Erythroblast (primary cell): ENCODE measurements at places on chromosomes 3 and 15.

GRCh38 chr3:166307756-166308350, 470.6 kb upstream of the BCHE start:
- DNase-seq: no peak

GRCh38 chr15:78225783-78226541, 8.4 kb downstream of the ACSBG1 start:
- DNase-seq: no peak

DNA sequence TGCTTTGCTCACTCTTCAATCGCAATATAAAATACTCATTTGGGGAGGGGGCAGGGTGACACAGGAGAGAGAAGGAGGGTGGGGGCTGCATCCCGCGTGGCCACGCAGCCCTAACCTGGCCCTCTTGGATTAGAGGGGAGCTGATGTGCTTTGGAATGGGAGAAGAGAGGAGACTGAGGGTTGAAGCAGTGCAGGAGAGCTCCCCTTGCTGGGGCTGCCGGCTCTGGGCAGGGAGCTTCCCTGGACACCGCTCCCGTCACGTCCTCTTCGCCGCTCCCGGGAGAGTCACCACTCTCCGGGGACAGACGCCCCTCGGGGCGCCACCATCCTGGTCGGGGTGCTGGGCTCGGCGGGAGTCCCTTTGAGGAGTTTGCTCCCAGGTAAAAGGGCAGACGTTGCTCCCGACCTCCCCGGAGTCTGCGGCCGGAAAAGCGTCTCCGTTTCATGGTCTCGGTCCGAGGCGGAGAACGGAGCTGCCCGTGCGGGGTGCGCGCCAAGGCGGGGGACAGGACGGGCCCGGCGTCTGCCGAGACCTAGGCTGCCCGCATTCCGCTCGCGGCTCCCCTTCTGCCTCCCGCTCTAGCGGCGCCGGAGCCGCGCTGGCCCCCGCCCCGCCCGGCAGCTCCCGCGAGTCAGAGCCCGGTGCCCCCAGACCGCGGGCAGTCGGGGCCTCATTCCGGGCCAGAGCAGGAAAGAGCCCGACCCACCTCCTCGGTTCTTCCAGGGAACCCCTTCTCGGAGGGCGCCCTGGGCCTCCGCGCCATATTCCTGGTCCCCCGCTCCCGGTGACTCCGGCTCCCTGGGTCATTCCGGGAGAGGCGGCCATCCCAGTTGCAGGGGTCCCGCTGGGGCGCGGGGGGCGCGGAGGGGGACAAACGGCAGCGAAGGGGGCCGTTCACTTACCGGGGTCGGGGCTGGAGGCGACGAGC, 603 bp downstream of the SLC7A14 start:
- no peak for DNase-seq

- DNase-seq: no peak
Observed at GRCh38 chr3:129598000-129598381, 8.5 kb downstream of the PLXND1 start.

DNA sequence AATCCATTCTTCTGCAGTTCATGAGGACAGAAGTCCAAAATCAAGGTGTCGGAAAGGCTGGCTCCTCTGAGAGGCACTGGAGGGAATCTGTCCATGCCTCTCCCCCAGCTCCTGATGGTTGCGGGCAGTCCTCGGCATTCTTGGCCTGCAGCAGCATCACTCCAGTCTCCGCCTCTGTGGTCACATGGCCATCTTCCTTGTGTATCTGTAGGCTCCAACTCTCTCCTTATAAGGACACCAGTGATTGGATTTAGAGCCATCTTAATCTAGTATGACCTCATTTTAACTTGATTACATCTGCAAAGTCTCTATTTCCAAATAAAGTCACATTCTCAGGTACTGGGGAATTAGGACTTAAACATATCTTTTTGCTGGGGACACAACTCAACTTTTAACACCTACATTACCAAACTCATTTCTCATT, 56.0 kb upstream of the FLNB start:
- DNase-seq: peak; percentile 34

GRCh38 chr3:64859625-64860535, 172.1 kb upstream of the ADAMTS9 start:
- DNase-seq: no peak

DNA sequence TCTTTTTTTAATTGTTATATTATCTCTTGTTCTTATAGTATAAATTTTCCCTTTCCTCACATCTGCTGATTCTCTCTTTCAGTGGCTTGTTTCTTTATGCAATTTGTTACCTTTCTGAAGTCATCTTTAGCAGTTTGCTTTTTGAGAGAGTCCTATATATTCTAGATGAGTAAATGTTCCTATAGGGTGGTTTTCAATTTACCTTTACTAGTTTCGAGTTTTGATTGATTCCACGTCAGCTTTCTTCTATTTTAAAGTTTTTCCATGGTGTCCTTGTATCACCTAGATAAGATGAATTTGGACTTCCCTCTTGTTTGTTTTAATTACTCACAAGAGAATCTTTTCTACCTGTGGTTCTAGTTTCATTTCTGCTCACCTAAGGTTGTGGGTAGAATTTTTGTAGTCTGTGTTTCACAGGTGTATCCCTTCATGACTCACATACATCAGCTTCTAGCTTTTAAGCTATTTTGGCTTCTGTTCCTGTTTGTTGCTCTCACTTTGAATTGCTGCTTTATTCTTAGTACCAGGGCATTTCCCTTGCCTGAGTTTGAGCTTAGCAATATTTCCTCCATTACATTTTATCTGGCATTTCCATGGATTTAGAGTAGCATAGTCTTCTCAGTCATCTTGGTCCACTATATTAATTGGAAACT, 6.4 kb downstream of the TEX9 start:
- no peak for DNase-seq

DNA sequence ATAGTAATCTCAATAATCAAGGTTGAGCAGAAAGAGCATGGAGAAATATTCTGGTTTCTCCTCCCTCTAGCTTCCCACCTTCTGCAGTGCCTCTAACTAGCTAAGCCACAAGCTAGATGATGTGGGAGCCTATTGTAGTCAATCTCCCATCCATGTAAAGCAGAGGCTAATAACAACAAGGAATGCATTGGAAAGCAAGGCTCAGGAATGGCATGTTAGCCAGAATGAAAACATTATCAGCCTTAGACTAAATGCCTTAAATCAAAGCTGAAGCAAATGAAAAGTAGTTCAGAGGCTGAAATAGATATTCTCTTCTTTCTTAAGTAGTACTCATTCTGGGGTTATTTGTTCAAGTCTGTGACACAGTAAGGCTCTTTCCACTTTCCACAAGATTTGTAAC, 350.3 kb upstream of the DPPA4 start:
- no peak for DNase-seq

DNA sequence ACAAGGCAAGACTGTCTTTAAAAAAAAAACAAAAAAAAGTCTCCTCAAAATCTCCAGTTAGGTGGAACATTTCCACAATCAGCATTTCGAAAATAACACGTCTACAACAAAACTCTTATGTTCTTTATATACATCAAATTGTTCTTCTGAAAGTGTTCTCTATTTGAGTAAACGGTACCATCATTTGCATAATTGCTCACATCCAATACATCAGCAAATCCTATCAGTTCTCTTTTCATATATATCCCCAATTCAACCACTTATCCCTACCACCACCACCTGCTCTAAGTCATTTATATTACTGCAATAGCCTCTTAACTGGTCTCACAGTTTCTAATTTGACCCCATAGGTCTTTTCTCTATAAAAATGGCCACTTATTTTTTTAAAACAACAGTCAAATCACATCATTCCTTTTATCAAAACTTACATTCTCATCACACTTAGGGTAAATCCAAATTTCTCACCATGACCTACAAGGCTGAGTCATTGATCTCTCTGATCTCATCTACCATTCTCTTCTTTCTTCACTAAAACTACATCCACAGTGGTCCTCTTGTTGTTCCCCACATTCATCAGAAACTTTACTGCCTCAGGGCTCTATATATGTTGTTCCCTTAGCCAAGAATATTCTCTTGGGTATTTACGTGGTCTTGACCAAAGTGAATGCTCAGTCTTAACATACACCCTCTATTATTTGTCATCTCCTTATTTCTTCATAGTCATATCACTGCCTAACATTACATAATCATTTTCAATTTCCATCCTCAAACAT, 237.0 kb downstream of the SCAPER start:
- no peak for DNase-seq

- no peak for DNase-seq
Observed at GRCh38 chr3:114453361-114453780, 159.5 kb downstream of the TIGIT start.

DNA sequence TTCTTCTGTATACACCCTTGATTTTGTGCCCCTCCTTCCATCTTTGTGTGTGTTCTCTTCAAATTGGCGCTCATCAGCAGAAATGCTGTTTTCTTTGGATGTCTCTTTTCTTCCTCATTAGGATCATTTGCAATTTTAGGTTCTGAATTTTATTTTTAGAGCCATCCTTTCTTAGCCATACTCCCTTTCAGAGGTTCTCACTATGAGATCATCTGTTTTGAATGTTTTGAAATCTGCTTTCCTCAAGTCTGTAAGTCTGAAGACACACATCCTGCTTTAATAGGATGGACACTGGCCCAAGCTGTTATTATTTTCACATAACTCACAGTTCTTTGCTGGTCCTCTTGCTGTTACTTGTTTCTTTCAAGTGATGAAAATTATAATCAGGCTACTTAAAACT, 124.8 kb downstream of the BDH1 start:
- no peak for DNase-seq

DNA sequence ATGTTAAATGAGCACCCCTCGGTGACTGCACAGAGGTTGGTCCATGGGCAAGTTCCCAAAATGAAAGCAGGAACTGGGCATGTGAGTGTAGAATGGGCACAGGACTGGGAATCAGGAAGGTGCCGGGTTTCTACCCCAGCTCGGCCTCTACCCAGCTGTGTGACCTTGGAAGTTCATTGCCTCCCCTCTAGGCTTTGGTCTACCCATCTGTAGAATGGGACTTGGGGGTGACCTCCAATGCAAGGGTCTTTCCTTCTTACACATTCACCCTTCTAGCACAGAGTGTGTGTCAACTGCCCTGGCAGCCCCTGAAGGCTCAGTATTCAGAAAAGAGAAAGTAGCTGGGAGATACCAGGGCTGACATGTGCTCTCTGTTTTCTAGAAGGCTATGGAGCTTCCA, 72.3 kb upstream of the PIAS1 start:
- DNase-seq: no peak

DNA sequence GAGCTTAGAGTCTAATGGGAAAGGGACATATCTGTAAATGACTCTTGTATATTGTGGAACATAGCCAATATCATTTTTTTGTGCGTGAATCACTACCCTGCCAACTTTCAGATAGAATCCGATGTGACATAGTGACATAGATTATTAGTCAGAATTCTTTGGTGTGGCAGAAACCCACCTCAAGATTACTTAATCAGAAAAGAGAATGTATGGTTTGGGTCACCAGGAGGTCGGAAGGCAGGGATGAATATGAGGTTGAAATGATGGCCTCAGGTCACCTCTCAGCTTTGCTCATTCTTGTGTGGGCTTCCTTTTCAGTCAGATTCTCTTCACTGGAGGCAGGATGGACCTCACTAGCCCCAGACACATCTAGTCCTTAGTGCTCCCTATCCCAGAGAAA, 41.4 kb downstream of the SNAPC5 start:
- DNase-seq: no peak

DNA sequence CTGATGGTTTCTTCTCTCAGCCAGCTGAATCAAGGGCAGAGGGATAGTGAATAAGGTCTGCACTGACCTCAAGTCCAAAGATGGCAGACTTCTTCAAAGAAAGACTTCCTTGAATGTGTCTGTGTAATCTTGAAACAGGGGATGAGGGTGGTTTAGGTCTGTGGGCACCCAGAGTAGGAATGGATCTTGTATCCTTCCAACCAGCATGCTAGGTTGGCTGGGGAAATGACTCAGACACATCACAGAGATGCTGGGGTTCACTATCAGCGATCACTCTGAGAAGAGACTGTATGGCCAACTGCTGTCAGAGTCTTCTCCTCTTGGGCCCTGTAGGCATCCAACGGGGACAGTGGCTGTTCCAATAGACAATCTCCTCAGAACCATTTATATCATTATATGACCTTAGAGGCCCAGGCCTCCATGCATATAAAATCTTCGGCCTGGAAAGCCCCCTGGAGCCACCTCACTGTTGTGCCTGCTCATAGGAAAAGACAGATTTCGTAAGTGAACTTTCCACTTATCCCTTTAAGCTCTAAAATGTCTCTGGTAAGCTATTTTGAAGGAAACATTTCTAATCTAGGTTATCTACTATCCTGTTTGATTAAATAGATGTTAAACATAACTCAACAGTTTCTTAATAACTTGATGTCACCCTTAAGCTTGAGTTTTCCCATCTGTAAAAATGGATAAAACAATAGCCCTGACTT, 58.5 kb downstream of the TIPARP start:
- no peak for DNase-seq

GRCh38 chr3:2923390-2923789, 186.8 kb downstream of the IL5RA start:
- DNase-seq: no peak

DNA sequence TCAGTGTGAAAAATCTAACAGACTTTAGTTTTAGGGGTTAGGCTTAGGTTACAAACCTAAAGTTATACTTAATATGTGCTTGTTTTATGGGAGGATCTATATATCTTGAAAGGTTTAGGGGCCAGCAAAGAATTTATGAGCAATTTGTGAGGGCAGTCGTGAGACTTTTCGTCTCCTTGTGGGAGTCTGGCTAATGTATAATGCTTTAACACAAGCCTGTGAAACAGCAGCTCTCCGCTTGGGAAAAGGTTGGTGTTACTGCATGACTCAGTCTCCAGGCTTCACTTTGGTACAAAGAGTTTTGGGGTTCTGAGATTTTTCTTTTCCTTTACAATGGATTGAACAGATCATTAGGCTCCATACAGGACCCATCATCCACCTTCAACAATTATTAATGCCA, 79.0 kb upstream of the MFGE8 start:
- no peak for DNase-seq

GRCh38 chr3:13547591-13548371, 1.1 kb upstream of the FBLN2 start:
- no peak for DNase-seq

DNA sequence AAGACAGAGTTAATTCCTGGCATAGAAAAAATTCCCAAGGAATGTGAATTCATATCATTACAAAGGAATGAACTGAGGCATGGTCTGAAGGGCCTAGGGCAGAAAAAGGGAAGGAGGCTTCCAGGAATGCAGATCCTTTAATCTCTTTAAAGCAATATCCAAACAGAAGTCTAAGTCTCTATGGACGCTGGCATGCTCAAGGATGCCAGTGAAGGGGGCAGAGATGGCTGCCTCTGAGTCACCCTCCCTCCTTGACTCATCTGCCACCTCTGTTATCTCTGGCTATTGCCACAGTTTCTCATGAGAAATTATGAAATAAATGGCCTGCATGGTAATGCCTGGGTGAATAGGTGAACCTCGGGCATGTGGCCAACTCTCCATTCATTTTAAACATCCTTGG, 96.3 kb upstream of the BCL6 start:
- DNase-seq: no peak

GRCh38 chr15:85597155-85597815, 197.4 kb downstream of the KLHL25 start:
- DNase-seq: no peak

GRCh38 chr3:161691677-161692076, 195.1 kb downstream of the OTOL1 start:
- no peak for DNase-seq

GRCh38 chr15:48823706-48824105, 12.8 kb upstream of the CEP152 start:
- no peak for DNase-seq
